ENCODE measurements at places on chromosomes 5 and 9.
A peak's percentile ranks its signal among the peaks of the same experiment; 100 is the strongest.

DNA sequence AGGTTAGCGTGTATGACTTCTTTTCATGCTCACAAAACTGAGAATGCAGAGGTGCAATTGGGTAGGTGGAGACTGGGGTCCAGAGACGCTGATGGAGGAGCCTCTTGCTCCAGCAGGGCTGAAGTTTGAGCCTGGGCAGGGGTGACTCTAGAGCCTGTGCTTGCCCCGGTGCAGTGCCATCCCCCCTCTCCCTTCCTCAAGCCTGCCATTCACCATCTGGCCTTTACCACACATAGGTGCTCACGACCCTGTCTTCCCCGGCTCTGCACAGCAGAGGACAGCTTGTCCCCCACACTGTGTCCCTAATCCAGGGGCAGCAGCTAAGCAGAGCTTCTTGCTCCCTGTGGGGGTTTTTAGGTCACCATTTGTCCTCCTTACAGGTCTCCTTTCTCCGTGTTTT is 86.5 kb downstream of the DAP start:
- no peak for DNase-seq

DNA sequence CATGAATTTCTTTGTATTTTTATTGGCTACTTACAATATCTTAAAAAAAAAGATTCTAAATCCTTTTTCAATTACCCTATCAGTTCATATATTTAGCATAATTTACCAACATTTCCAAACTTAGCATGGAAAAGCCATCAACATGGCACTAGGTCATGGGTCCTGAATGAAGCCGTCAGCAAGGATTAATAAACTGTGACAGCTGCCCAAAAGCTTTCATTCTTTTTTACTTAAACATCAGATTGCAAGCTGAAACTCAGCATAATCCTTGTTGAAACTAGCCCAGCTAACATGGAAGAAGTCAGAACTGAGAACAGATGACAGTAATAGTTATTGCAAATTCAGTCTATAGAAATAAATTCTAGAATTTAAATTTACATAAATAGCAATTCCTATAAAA is 209.8 kb downstream of the ADAMTS6 start:
- no peak for DNase-seq

DNA sequence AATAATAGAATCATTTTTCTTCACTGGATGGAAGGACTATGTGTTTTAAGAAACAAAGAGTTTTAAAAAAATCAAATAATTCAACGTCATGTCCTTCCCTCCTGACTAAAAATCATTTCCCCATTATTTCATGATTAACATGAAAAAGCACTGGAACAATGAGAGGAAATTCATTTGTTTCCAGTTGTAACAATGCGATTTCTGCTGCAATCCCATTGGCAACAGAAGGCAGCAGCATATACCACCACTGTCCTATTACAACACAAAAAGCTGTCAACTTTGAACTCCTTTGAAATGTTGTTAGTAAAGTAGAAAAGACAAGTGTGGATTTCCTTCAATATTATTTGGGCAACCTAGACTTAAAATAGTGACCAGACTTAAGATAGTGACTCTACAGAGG is 3.1 kb downstream of the C5orf63 start:
- DNase-seq, result no peak

- DNase-seq, result peak; percentile 31
Observed at GRCh38 chr5:116622375-116623050, 47.9 kb upstream of the SEMA6A start.

GRCh38 chr5:65919773-65920172 is 6.6 kb upstream of the ERBIN start:
- no peak for DNase-seq

- DNase-seq, result no peak
Observed at GRCh38 chr9:137579259-137579604, 507 bp upstream of the DPH7 start.

- no peak for DNase-seq
Observed at GRCh38 chr5:14569948-14570691, 11.5 kb upstream of the OTULINL start.

DNA sequence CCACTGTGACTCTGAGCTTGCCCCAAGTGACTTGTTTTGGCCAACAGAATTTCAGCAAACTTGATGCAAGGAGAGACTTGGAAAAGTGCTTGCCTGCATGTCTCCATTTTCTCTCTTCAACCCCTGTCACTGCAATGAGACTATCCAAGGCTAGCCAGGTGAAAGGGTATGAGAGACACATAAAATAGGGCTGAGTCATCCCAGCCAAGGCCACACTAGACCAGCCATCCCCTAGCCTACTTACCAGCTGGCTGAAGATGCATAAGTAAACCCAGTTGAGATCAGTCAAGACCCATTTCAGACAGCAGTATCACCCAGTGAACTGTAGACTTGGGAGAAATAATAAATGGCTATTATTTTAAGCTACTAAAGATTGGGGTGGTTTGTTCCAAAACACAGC is 52.9 kb upstream of the VLDLR start:
- no peak for DNase-seq

- no peak for DNase-seq
Observed at GRCh38 chr9:130433947-130434262, 10.9 kb upstream of the ASS1 start.

DNA sequence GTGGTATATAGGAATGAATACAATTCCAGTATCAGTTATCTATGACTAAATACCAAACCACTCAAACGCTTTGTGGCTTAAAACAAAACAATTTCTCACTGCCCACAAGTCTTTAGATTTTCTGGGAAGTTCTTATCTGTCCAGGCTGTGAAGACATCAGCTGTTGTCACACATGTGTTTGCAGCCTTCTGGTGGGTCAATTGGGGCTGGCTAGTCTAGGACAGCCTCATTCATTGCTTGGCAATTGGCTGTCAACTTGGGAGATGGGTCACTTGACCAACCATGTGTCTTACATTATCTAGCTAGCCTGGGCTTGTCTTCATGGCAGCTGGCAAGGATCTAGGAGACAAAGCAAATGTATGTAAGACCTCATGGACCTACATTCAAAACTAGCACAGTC is 53.8 kb upstream of the PAPPA start:
- no peak for DNase-seq

DNA sequence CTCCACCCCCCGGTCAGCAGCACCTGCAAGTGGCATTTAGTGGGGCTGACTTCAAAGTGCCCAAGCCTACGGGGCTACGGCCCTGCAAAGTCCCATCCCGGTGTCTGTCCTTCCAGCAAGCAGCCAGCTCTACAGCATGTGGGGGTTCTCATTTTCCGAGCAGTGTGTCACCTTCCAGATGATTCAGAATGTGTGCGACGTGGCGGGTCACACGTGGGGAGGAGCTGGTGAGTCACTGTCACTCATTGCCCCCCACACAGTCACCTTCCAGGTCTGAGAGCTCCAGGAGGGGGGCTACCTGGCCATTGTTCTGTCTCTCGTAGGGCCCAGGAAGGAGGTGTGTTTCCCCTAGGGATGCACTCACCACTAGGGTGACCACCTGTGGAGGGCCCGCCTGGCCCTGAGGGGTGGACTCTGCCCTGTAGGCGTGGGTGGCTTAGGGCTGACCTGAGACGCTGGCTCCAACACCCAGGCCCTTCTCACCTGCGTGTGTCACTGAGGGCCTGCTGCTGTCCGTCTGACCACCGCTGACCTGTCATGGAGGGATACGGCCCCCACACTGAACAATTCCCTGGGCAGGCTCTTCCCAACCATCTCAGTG is 70.2 kb downstream of the SEMA4D start:
- no peak for DNase-seq

GRCh38 chr9:88321764-88322163 is 66.5 kb upstream of the SPIN1 start:
- no peak for DNase-seq

DNA sequence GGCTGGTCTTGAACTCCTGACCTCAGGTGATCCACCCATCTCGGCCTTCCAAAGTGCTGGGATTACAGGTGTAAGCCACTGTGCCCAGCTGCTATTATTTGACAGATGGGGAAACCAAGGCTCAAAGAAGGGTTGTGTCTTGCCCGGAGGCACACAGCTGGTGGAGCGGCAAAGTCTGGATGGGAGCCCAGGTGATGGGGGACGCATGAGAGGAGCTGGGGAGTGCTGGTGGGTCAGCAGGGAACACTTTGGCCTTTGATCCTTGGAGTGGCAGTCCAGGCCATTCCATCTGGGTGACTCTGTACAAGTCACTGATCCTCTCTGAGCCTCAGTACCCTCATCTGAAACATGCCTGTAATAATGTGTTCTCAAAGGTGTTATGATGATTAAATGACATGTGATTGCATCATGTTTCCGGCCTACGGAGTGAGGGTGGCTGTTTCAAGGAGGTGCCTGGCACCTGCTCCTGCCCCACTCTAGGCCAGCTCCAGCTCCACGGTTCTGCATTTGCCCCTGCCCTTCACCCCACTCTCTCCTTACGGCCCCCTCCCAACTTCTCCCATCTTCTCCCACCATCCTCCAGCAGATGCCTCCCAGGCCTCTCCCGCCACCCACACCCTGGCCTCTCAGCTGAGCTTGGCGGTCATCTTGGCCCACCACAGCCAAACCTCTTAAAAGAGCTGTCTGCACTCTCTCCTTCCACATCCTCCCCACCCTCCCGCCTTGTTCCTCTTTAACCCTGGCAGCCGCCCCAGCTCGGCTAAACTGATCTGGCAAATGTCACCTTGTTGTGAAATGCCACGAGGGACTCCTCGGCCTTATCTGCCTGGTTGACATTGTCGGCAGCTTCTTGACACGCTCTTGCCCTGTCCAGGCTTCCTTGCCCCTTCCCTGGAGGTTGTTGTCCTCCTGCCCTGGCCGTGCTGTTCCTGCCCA is 5.5 kb upstream of the DBN1 start:
- DNase-seq, result no peak

DNA sequence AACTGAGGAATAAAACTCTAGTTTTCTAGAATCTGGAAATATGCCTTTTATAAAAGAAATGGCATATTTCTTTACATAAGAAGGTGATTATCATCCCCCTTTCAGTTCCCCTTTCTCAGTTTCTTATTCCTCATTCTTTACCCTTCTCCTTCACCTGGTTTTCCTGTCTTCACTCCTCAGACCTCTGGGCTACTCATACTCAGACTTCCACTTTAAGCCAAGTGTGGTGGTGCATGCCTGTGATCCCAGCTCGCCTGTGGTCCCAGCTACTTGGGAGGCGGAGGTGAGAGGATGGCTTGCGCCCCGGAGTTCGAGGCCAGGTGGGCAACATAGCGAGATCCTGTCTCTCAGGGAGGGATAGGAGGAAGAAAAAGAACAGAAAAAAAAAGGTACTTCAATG is 57.2 kb downstream of the RANBP6 start:
- DNase-seq, result no peak

DNA sequence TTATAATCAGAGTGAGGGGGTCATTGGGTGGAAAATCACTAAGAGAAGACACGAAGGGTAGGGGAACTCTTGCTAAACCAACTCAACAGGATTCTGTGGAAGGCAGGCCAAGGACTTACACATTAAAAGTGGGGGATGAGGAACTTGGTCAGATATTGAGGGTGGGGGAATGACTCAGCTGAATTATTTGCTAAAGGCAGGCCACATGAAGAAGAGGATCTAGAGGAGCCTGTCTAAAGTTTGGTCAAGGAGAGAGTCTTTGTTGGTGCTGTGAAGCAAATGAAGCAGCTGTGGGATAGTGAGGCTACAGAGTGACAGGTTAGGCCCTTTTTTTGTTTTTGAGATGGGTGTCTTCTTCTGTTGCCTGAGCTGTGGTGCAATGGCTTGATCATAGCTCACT is 63.9 kb upstream of the SPRY4 start:
- DNase-seq, result no peak

DNA sequence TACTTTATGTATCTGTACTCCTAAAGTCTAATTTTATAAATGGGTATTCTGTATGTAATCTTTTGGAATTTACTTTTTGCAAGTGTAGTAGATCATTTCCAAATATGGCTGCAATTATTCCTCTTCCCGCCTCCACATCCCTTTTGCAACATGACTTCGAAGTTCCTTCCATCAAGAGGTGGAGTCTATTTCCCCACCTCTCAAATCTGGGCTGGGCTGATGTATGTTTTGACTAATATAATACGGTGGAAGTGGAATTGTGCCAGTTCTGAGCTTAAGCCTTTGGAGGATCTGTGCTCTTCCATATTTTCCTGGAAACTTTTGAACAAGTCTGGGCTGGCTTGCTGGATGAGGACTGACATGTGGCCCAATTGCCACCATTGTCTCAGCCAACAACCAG is 155.9 kb downstream of the FGF18 start:
- no peak for DNase-seq

DNA sequence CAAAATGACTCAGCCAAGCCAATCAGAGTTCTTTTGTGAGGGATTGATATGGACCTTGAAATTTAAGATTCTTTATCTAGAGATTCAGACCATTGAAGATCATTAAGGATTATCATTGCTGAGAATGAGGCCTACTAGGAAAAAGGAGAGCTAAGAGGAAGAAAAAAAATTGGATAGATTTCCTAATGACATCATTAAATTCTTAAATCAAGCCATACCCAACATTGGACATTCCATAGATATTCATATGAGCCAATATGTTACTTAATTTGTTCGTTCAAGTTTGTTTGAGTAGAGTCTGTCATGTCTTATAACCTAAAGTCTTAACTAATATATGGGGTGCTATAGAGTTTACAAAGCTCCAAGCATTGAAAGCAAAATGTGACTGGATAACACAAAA is 727.9 kb upstream of the SEMA6A start:
- DNase-seq, result no peak

- DNase-seq, result no peak
Observed at GRCh38 chr9:120388003-120388855, 191.7 kb downstream of the CDK5RAP2 start.

- DNase-seq, result no peak
Observed at GRCh38 chr9:9557804-9558334, 1054.9 kb downstream of the PTPRD start.

DNA sequence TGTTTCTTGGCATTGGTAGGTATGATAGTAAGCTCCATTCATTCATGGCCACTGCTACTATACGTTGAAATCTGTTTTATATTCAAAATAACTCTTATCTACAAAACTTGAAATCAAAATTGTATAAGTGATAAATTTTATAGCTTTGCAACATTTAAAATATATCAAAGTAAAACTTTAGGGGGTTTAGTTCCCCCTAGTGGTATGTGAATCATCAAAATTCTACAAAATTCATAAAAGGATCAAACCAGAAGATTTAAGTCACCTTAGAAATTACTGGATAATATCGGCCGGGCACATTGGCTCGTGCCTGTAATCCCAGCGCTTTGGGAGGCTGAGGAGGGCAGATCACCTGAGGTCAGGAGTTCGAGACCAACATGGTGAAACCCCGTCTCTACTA is 243.0 kb upstream of the CDH18 start:
- DNase-seq, result no peak

GRCh38 chr5:138138949-138139780 is at the start of gene NME5:
TSS of gene NME5 (minus strand) at chr5:138139428. CDS start at chr5:138138780, 648 bp downstream.
- DNase-seq, result peak; percentile 62

GRCh38 chr5:13814301-13814700 is 130.2 kb downstream of the DNAH5 start:
- no peak for DNase-seq

DNA sequence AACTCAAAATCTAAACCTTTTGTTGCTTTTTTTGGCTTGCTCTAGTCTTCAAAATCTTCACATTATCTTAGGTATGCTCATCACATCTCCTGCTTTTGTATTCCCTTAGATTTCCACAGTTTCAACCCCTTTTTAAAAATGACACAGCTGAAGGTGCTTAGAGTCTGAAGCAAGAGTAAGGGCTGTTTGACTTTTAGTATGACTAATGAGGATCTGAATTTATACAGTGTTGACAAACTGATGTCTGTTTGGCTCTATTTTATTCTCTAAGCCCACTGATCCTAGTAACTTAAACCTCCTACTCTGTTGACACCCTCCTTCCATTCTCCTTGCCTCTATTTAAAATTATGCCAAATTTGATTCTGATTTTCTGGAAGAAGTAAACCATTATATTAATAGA is 200.1 kb downstream of the MCTP1 start:
- no peak for DNase-seq

- DNase-seq, result no peak
Observed at GRCh38 chr9:132729235-132729890, 59.1 kb downstream of the GTF3C4 start.

GRCh38 chr9:9783711-9784110 is 829.1 kb downstream of the PTPRD start:
- no peak for DNase-seq
